ENCODE measurements at places on chromosomes 2 and 18.

DNA sequence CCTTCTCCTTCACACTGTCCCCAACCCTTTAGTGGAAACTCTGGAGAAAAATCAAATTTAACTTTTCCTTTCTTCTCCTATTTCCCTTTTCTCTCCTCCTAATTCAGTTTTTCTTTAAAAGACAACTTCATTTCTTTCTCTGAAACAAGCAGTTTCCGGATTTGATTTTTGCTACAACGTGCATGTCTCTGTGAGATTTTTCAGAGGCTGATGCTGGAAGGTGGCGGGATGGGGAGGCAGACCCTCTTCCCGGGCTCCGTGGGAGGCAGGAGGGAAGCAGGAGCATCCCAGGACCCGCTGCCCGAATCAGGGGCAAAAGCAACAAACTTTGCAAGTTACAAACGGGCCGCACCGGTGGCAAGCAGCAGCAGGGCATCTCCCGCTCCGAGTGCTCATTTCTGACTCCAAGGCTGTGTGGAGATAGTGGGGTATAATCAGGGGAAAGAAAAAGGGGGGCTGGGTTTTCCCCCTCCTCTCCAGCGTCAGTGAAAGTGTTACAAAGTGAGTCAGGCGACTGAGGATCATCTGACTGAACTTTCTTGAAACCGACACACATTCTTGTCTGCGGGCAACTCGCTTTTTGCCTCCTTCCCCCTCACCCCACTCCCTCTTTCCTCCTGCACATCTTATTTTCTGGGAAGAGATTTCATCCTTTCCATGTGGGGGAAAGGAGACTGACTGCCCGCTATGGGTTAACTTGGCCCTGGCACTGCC, 6.4 kb downstream of the ZEB2 start:
- DNase-seq = no peak

DNA sequence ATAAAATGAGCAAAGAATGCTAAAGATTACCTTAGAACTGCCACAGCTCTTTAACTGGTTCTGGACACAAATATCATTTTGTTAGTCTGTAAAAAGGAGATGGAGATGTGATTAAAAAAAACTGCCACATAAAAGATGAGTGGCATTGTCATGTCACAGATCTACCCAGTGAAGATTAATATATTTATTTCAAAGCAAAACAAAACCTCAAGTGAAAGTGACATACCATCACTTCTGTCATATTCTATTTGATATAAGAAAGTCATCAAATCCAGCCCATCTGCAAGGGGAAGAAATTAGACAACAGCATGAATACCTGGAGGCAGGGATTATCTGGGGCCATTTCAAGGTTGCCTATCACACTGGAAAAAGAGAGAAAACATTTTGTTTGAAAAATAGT, 417.6 kb upstream of the LRRTM4 start:
- no peak for DNase-seq

DNA sequence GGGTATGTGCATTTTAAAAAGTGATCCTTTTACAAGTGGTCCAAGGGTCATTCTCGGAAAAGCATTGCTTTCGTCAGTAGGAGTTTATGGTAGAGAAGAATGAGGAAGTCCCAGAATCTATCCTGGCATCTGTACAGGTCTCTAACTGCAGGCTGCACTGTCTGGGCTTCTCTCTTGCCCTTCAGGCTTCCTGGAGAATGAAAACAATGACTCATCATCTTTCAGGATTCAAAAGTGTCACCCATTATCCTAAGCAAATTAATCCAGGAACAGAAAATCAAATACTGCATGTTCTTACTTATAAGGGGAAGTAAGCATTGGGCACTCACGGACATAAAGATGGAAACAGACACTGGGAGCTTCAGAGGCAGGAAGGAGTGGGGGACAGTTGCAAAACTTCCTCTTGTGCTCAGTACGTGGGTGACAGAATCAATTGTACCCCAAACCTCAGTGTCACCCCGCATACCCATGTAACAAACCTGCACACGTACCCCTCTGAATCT, 60.2 kb upstream of the TXNDC2 start:
- DNase-seq = no peak

DNA sequence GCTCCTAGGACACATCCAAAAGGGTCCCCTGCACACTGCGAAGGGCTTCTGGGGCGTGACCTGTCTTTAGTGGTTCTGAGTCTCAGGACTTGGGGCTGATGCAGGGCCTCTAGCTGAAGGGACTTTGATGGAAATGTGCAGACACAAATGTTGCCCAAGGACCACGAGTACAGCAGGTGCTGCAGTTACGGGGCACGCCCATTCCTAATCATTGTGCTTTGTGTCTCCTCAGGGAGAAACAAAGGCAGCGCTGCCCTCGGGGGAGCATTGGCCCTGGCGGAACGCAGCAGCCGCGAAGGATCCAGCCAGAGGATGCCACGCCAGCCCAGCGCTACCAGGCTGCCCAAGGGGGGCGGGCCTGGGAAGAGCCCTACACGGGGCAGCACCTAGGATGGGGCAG, 8.0 kb downstream of the TUBA3E start:
- DNase-seq = no peak

GRCh38 chr2:65662654-65663432, 230.4 kb upstream of the SPRED2 start:
- DNase-seq = no peak

DNA sequence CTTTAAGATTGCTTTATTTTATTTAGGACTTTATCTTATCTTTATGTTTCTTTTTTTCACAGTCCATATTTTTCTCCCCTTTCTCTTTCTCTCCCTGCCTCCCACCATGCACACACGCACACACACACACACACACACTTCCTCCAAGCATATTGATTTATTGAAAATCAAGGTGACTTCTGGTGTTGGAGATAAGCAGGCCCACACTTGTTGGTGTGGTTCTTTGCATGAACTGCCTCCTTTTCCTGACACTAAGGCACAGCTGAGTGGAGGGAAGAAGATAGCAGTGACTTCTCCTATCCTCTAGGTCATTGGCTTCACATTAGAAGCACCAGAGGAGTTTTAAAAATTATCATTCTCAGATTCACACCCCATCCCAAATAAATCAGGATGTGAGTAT, 18.0 kb downstream of the TBR1 start:
- no peak for DNase-seq
